ENCODE measurements at places on chromosomes 5 and 9.

DNA sequence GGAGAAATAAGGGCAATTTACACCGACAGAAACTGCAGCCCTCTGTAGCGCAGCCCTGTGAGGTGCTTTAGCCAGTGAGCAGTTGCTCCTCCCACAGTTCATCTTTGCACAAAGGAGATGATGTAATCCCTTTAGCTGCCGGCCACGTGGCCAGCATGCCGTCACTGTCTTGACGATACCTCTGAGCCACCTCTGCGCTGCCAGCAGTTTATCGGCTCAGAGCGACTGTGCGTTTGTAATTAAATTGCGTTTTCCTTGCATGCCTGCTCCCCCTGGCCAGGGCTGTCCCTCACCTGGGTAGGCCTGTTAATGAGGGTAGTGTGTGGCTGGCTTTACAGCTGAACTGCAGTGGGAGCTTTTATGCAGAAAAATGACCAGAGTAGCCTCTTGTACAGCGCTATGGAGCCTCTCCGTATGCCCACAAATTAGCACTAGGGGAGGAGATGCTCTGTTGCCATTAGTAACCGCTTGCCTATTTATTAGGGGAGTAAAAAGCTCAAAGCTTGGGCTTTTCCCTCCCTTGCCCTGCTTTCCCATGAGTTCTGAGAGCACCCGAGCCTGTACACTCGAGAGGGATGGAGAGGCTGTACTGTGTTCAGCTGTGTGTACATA is 107.0 kb downstream of the TRIO start:
- DNase-seq: peak; percentile 71

GRCh38 chr5:72166070-72166979 is 59.0 kb downstream of the MAP1B start:
- DNase-seq: peak; percentile 78

- DNase-seq: no peak
These were observed 78.4 kb upstream of the ACO1 start for GRCh38 chr9:32306006-32306405.

- DNase-seq: peak; percentile 7
These were observed 29.1 kb downstream of the MTX3 start for GRCh38 chr5:79961716-79962574.

DNA sequence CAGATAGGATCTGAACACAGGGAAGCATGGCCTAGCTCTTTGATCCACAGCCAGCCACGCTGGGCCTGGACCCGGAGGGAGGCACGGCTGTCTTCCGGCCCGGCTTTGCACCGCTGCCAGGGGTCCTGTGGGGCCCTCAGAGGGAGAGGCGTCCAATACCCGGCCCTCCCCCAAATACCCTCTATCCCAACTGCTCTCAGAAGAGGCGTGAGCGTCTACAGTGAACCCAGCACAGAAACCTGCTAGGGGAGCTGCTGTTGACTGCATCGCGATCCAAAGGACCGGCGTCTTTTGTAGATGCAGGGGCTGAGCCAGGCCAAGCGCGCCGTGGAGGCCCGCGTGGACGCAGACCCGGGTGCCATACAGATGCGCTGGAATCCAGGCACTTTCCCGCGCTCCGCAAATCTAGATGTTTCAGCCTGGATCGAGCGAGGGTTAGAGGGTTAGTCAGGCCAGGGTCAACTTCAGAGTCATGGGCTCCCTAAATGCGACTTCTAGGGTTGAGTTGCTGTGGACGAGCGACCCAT is 1.1 kb upstream of the TCF7 start:
- DNase-seq: no peak

DNA sequence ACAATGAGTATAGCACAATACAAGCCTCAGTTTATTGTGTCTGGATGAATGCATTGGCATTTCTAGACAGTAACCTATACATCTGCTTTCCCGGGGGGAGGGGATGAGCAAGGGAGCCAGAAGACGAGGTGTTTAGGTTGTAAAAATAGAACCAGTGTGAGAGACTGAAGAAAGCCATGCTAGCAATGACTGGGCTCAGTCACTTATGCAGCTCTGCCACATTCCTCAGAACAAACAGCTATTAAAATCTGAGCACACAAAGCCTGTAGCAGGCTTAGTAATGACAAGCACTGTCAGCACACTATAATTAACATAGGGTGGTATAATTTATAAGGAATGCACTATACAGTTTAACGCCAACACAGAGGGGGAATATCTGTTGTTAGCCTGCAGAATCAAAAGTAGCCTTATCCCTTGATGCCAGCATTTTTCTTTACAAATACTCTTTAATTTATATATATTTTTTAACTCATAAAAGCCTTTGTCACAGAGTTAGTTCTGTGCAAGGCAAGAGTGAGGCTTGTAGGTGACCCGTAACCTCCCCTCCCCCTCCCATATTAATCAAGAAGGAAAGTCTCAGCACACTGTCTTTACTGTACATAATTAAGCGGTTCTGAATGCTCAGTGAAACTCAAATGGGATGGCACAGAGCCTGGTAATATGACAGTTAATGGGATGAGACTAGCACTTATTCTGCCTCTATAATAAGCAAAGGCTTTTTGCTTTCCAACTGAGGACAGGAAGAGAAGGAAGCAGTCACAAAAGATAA is 295.4 kb downstream of the CSNK1G3 start:
- DNase-seq: no peak

DNA sequence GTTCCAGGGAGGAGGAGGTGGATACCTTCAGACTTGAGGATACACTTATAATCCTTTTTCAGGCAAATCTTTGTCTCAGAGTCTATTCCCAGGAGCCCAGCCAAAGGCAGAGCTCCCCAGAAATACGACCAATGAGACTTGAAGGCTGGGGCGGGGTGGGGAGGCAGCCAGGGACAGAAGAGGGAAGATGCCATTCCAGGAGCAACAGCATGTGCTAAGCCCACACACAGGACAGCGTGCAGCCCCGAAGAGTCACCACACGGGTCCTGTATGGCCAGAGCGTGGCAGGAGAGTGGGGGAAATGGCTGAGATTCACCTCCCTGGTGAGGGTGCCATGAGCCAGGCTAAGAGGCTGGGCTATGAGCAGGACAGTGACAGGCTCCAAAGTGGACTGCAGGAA is 35.2 kb downstream of the WHRN start:
- no peak for DNase-seq

DNA sequence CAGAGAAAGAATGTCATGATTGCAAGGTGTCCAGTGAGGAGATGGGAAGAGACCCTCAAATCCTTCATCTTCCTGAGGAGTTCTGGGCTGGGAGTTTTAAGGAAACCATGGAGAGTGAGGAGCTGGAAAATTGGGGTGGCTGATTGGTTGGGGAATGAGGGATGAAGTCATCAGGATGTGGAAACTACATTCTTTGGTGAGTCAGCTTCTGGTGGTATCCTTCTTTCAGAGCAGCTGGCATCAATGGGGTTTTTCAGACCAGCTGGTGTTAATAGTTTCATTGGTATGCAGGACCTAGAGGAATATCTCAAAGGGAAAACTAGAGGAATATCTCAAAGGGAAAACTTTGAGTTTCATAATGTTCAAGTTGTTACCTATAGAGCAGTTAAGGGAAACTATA is 45.2 kb downstream of the RNF180 start:
- no peak for DNase-seq

- no peak for DNase-seq
These were observed 4.6 kb downstream of the NIPAL4 start for GRCh38 chr5:157464519-157465171.

DNA sequence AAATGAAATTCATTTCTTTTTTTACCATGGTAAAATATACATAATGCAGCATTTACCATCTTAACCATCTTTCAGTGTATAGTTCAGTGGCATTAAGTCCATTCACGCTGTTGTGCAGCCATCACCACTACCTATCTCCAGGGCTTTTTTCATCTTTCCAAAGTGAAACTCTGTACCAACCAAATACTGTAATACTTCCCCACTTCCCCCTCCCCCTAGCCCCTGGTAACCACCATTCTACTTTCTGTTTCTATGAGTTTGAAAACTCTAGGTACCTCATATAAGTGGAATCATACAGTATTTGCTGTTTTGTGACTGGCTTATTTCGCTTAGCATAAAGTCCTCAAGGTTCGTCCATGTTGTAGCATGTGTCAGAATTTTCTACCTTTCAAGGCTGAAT is 23.4 kb downstream of the SPAAR start:
- no peak for DNase-seq

DNA sequence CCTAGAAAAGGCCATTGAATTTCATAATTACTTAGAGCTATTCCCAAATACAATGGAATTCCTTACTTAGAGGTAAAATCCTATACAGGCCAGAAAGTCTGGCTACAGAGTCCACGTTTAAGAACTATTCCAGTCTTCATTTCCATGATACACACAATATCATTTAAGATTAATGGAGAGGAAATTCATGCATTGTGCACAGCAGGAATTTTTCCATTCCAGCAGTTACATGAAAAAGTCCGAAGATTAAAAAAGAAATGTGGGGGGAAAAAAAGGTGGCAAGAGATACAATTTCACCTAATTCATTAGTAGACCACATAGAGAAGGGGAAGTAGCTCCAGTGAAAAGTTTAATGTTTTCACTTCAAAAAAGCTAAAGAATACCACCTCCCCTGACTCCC is 63.1 kb downstream of the CHD1 start:
- DNase-seq: no peak

DNA sequence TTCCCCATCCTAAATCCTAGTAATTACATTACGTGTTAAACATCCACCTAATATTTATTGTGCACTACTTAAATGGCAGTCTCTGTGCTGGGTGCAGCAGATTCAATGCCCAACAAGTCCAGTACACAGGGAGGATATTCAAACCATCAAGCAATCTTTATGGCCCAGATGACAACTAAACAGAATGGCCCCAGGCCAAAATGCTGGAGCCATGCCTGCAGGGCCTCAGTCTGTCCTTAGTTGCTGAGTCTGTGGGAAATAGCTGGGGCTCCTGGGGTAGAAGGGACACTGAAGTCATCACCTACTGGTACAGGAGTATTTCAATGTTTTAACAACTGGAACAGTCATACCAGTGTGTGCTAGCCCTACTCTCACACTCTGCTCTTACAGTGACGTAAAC is 153.5 kb downstream of the ZNF608 start:
- DNase-seq: no peak

GRCh38 chr5:62778316-62779009 is 199.8 kb downstream of the LRRC70 start:
- DNase-seq: no peak

DNA sequence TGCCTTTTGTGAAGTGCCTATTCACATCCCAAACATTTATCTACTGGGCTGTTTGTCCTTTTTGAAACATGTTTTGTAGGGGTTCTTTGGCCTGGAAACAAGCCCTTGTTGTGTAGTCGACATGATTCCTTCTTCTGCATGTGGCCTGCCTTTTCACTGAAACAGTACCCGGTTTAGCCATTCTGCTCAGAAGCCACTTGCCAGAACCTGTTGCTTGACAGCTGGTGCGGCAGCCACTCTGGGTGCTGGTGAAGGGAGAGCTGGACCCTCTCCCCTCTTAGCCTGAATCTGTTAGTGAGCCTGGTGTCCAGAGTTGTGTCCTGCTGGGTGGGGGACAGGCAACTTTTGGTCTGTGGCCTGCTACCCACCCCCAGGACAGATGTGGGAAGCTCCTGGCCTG is 128.8 kb upstream of the CACNA1B start:
- no peak for DNase-seq

DNA sequence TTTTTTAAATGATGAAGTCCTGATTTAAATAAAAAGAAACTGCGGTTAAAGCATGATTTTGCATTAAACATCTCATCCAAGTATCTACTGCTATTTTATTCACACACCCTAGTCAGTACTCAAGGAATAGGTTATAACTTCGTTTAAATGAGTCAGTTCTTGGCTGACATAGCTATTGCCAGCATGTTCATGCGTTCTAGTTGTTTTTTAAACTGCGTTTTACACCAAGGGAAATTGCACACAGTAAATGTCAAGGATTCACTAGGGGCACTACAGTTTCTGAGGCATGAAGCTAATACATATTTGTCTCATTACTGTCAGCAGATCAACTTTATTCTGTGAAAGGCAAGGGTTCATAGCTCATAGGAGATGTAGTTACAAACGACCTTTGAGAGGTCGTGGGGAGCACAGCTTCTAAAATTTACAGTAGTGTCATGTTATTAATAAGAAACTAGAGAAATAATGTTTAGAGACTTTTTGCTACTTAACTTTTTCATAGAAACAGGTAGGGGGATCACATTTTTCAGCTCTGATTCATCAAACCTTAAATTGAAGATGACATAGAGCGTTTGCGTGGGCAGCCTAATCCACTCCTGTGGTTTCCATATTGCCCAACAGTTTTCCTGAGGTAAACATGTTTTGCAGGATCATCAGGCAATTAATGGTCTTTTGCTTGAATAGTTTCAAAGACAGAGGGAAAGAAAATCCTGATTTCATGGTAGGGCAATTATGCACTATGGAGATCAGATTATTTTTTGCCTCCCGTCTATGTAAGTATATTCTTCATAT is 2222.7 kb upstream of the WWC1 start:
- DNase-seq: no peak

DNA sequence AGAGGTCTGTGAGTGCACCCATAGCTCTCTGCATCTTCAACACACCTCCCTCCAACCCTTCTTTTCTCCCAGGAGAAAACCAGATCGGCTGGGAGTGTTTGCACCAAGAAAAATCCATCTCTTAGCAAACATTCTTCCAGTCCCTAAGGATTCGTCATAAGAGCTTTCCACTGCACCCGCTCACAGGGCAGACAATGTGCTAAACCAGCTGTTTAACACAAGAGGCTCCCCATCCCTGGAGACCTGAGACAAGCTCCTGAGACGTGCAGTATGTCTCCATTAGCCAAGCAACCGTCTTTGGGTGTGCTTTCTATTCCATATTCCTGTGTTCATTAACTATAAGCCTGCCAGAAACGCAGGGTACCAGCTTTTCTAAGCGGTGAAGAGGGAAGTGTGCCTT is 93.6 kb upstream of the ZNF462 start:
- no peak for DNase-seq

- no peak for DNase-seq
These were observed 16.0 kb upstream of the SLC22A5 start for GRCh38 chr5:132353486-132353995.

DNA sequence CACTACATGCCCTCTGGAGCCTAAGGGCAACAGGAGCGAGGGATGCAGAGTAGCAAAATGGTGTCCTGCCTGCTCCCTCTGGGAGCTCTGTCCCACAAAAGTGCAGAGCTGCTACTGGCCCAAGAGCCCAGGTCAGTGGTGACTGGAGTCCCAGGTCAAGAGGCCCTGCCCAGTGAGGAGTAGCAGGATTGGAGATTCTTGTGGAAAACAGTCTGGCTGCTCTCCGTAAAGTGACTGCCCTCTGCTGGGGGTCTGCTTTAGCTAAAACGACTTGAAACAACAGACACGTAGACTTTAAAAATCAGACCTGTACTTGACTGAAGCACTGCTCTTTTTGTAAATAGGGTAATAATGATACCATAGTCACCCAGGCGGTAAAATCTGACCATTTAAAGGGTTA is 917.0 kb downstream of the MAT2B start:
- DNase-seq: no peak
